ENCODE measurements at places on chromosomes 4 and X. TPM values are rescaled to one million over a fixed set of nuclear protein-coding genes. Genes with fewer than 3 reads are reported as not detected.

The CT45A5 gene
- 4.1 TPM for total RNA-seq

The GABRG1 gene
- total RNA-seq = not detected

The ELF4 gene
- total RNA-seq = 13.1 TPM

The GIMD1 gene
- not detected for total RNA-seq

The NDNF gene
- 0.90 TPM for total RNA-seq

The SPP1 gene
- total RNA-seq = 30.6 TPM

The KDR gene
- 0.17 TPM for total RNA-seq

The TMSB15B gene
- 2.5 TPM for total RNA-seq

The MORC4 gene
- total RNA-seq = 14.4 TPM

The YIPF7 gene
- not detected for total RNA-seq

The LAMTOR3 gene
- 40.7 TPM for total RNA-seq
